ENCODE measurements at places on chromosomes 6 and 20. TPM values are rescaled to one million over a fixed set of nuclear protein-coding genes. Genes with fewer than 3 reads are reported as not detected.
A peak's percentile ranks its signal among the peaks of the same experiment; 100 is the strongest.

Gene GRIK2
- 8.9 TPM for total RNA-seq

- no peak overlapping the region for H3K4me3 ChIP-seq
- H3K27ac ChIP-seq: no peak overlapping the region
- H3K36me3 ChIP-seq: no peaks in the 10 kb centered on the region
- DNase-seq: peak; percentile 46
Measured at GRCh38 chr20:24694157-24694726, 224.8 kb downstream of the SYNDIG1 start.

DNA sequence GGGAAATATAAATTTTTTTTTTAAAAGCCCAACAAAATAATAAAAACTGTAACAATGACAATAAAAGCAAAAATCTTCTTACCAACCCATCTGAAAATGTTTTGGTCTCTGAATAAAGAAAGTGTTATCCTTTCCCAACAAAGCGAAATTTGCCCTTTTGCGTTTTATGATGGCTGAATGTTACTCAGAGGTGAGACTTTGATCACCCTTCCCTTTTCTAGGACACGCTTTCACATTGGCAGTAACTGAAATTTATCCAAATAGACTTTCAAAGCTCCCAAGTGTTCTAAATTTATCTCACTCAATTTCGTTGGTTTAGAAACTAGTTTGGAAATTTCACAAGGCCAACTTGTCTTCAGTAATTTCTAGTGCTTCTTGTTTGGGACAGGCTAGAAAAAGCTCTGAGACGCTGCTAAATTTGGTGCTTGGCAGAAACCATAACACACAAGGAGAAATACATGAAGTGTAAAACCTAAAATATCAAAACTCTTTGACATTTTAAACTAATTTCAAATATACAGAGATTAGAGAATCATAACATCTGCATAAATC, 354.5 kb upstream of the CITED2 start:
- H3K27me3 ChIP-seq: no peaks in the 10 kb centered on the region
- H3K4me3 ChIP-seq: no peak overlapping the region
- DNase-seq: no peak

- no peaks in the 10 kb centered on the region for H3K27me3 ChIP-seq
- DNase-seq: no peak
Measured at GRCh38 chr6:159404296-159404695, 235.1 kb downstream of the FNDC1 start.

Gene NKAIN4
- total RNA-seq: 0.33 TPM

GRCh38 chr6:3320238-3320811, 61.6 kb downstream of the PSMG4 start:
- no peaks in the 10 kb centered on the region for H3K36me3 ChIP-seq
- peaks cover 12% of the 10 kb centered on the region for H3K4me1 ChIP-seq
- H3K27me3 ChIP-seq: no peaks in the 10 kb centered on the region
- H3K27ac ChIP-seq: no peak overlapping the region

GRCh38 chr6:141467881-141468280, 664.8 kb upstream of the GJE1 start:
- H3K27me3 ChIP-seq: no peaks in the 10 kb centered on the region
- H3K4me3 ChIP-seq: no peak overlapping the region
- H3K36me3 ChIP-seq: no peaks in the 10 kb centered on the region

Gene CCN5
- total RNA-seq: 5.0 TPM

Gene LRRC73
- total RNA-seq: 1.1 TPM

DNA sequence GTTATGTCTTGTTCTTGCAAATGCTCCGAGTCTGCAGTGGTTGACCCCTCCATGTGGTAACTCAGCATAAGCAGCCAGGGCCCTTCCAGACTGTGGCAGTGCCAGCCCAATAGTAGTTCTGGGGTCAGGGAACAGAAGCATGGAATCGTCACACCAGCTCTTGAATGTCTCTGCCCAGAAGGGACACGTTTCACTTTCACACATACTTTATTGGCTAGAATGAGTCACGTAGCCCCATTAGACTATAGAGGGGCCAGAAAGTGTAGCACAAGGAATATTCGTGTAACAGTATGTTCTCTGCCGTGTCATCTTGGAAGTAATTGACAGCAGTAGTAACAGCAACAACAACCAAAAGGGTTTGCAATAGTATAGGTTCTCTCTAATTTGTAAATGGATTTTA, 254.7 kb downstream of the FARS2 start:
- H3K27me3 ChIP-seq: no peaks in the 10 kb centered on the region
- no peak overlapping the region for H3K4me3 ChIP-seq
- H3K27ac ChIP-seq: no peak overlapping the region
- H3K4me1 ChIP-seq: no peaks in the 10 kb centered on the region

Gene DLK2
- total RNA-seq: not detected

GRCh38 chr6:112007805-112008204, 46.1 kb upstream of the CCN6 start:
- peaks cover 29% of the 10 kb centered on the region for H3K4me1 ChIP-seq
- no peaks in the 10 kb centered on the region for H3K27me3 ChIP-seq

DNA sequence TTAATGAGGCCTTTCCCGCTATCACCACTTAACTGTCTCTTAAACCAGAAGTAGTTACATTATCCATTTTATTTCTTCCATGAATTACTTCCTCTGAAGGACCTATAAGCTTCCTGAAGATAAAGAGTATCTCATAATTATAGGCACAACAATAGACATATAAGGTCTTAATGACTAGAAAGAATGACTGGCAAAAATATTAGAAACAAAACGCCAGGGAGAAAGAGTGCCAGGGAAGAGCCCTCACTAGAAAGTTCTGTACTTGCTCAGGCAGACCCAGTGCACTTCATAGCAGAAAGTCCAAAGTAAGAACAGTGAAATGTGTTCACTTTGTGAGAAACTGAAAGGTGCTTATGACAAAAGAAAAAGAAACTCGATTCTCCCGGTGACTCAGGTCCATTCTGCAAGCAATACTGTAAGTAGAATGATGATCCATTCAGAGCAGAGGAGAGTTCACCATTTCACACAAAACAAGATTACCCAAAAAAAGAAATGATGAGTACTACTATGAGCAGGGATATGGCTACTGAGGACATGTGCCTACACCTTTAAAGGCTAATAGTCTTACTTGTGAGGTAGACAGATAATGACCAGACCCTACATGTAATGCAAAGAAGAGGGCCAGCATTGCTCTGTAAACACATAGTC, 5.5 kb downstream of the ZNF334 start:
- no peak overlapping the region for H3K27ac ChIP-seq
- no peaks in the 10 kb centered on the region for H3K27me3 ChIP-seq
- DNase-seq: no peak
- no peaks in the 10 kb centered on the region for H3K36me3 ChIP-seq

GRCh38 chr6:117600008-117600743, 2.1 kb downstream of the GOPC start:
- no peaks in the 10 kb centered on the region for H3K36me3 ChIP-seq
- H3K27me3 ChIP-seq: no peaks in the 10 kb centered on the region
- DNase-seq: no peak
- H3K4me1 ChIP-seq: no peaks in the 10 kb centered on the region
- H3K27ac ChIP-seq: no peak overlapping the region
- H3K4me3 ChIP-seq: no peak overlapping the region

- H3K4me1 ChIP-seq: peaks cover 8% of the 10 kb centered on the region
- H3K27me3 ChIP-seq: peaks cover 10% of the 10 kb centered on the region
- H3K36me3 ChIP-seq: no peaks in the 10 kb centered on the region
- H3K4me3 ChIP-seq: peak overlapping the region; percentile 36
- peak; percentile 71 for DNase-seq
Measured at GRCh38 chr6:137415127-137415833, 78.9 kb downstream of the OLIG3 start.

- H3K4me1 ChIP-seq: no peaks in the 10 kb centered on the region
- H3K27me3 ChIP-seq: no peaks in the 10 kb centered on the region
- H3K27ac ChIP-seq: no peak overlapping the region
- no peak for DNase-seq
- no peak overlapping the region for H3K4me3 ChIP-seq
Measured at GRCh38 chr6:131937703-131938631, 13.2 kb downstream of the CCN2 start.

- no peak overlapping the region for H3K4me3 ChIP-seq
- H3K4me1 ChIP-seq: no peaks in the 10 kb centered on the region
- DNase-seq: no peak
- peaks cover 40% of the 10 kb centered on the region for H3K27me3 ChIP-seq
- no peaks in the 10 kb centered on the region for H3K36me3 ChIP-seq
Measured at GRCh38 chr6:7730784-7731227, 4.9 kb downstream of the BMP6 start.

- H3K4me1 ChIP-seq: no peaks in the 10 kb centered on the region
- no peak overlapping the region for H3K4me3 ChIP-seq
- H3K36me3 ChIP-seq: no peaks in the 10 kb centered on the region
- DNase-seq: no peak
Measured at GRCh38 chr6:170083236-170084051, 207.4 kb downstream of the DLL1 start.

GRCh38 chr20:23223908-23224580, 126.5 kb upstream of the NXT1 start:
- H3K27ac ChIP-seq: no peak overlapping the region
- no peak overlapping the region for H3K4me3 ChIP-seq
- H3K4me1 ChIP-seq: peaks cover 8% of the 10 kb centered on the region

GRCh38 chr6:114452785-114453401, 110.1 kb upstream of the HS3ST5 start:
- H3K27ac ChIP-seq: no peak overlapping the region
- H3K4me3 ChIP-seq: no peak overlapping the region
- no peaks in the 10 kb centered on the region for H3K27me3 ChIP-seq
- DNase-seq: no peak

Gene OTOR
- total RNA-seq: not detected

DNA sequence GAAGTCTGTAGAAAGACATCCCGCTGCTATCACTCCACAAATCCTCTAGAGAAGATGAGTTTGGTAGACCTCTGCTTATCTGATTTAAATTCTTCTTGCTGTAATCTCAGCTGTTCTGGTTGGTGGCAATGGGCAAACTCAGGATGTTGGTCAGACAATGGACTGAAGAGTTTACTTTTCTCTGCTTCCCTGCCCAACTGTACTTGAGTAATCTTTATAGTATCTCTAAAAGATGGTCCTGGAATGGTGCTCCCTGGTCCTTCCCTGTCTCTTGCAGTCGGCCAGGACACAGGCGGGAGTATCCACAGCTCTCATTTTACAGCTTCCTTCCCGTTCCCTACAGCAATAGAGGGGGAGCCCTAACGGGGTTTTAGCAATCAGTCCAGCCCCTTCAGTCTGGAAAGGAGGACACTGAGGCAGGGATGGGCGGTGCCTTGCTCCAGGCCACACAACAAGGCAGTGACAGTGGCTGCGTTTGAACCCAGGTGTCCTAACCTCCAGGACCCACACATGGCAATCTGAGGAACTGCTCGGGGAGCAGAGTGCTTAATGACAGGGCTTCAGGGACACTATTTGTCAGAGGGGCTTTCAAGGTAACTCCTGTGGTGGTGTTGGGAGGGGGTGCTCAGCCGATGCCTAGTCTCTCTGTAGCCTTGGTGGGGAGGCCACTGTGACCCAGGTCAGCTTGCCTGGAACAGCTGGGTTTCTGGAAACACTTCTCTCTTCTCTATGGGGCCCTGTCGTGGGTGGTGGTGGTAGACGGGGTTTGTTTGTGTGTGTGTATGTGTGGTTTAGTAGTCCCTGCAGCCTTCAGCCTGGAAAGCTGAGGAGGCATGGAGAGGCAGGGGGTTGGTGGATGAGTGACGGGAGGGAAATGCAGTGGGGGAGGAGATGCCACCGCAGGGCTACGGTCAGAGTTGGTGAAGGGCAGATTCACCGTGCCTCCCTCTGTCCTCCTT, 9.5 kb upstream of the VEGFA start:
- peak; percentile 36 for DNase-seq
- no peaks in the 10 kb centered on the region for H3K36me3 ChIP-seq
- H3K4me3 ChIP-seq: no peak overlapping the region
- no peak overlapping the region for H3K27ac ChIP-seq

- no peak overlapping the region for H3K4me3 ChIP-seq
- H3K4me1 ChIP-seq: no peaks in the 10 kb centered on the region
- H3K27ac ChIP-seq: no peak overlapping the region
Measured at GRCh38 chr20:57000441-57000968, 265.9 kb downstream of the BMP7 start.

DNA sequence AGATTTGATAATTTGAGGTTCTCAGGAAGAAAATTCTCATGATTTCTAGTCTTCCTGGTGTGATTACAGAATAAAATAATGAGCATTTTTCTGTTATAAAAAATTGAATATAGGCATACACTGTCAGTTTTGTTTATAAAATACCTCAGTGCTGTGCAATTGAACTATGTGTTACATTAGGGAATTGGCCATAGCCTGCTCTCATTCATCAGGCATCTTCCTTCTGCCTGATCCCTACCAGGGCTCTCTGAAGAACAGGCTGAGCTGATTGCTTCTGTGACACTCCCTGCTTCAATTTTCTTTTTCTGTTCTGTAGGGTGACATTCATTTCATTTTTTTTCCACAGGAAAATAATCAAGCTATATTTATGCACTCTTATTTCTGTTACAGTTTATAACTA, 162.8 kb downstream of the PHF3 start:
- H3K4me1 ChIP-seq: no peaks in the 10 kb centered on the region
- no peaks in the 10 kb centered on the region for H3K36me3 ChIP-seq
- H3K4me3 ChIP-seq: no peak overlapping the region
- DNase-seq: no peak
- no peaks in the 10 kb centered on the region for H3K27me3 ChIP-seq
- H3K27ac ChIP-seq: no peak overlapping the region

GRCh38 chr6:122369536-122369935, 29.9 kb upstream of the HSF2 start:
- no peak overlapping the region for H3K27ac ChIP-seq
- H3K4me1 ChIP-seq: no peaks in the 10 kb centered on the region
- DNase-seq: no peak
- H3K36me3 ChIP-seq: no peaks in the 10 kb centered on the region

Gene SLC25A27
- 36.7 TPM for total RNA-seq

Gene C2
- 4.9 TPM for total RNA-seq

Gene CST2
- not detected for total RNA-seq

DNA sequence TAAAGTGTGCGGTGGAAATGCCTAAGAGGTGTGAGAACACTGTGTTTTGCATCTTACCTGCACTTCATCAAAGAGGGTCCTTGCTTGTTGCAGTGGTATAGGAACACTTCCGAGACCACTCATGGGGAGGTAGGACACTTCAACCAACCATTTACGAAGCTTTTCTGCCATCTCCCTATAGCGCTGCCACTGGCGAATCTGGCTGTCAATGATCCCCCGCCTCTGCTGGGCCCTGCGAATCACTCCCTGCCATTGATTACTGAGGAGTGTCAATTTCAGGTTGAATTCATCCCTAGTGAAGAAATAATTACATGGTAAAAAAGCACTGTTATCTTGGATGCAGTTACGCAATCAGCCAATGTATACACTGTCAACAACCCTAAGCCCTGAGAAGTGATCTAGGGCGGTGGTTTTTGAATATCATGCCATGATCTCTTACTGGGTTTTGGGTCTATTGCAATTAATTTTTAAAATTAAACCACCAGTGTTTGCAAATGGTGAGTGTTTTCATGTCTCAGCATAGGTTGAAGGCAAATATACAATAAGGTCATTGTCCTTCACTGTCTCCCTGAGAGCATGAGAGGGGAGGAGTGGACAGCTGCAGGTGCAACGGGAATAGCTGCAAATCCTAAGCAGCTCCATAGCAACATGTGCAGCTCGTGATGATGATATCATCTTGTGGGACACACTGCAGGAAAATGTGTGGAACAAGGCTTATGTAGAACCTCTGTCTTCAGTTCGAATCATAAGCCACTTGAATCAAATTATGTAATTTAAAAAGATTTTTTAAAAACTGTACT, 400.6 kb downstream of the ESR1 start:
- no peaks in the 10 kb centered on the region for H3K4me1 ChIP-seq
- H3K4me3 ChIP-seq: no peak overlapping the region
- no peak for DNase-seq
- H3K27me3 ChIP-seq: no peaks in the 10 kb centered on the region
- H3K27ac ChIP-seq: no peak overlapping the region

Measured in sigmoid colon (tissue), 7 donors.